ENCODE measurements at places on chromosomes 4 and X. TPM values are rescaled to one million over a fixed set of nuclear protein-coding genes. Genes with fewer than 3 reads are reported as not detected.
A peak's percentile ranks its signal among the peaks of the same experiment; 100 is the strongest.

- peak; percentile 75 for DNase-seq
Measured at GRCh38 chr4:182653596-182653995, 263.6 kb downstream of the DCTD start.

- DNase-seq, result no peak
Measured at GRCh38 chrX:13955975-13956374, 73.7 kb downstream of the GEMIN8 start.

GLRB gene
- total RNA-seq, result 3.9 TPM

DNA sequence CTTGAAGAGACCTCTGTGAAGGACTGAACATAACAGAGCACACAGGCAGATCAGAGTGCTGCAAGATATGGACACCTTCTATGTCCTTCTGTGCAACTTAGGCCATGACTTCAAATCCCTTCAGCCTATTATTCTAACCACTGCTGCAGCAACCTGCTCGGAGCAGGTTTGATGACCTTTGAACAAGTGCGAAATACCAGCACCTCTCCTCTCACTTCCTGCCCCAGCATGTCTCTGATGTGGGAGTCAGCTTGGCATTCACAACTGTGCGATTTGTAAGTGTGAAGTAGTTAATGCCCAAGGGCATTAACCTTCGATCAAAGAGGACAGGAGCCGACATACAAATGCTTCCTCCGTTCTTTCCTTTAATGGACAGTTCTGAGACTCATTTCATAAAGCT lies 1.6 kb upstream of the EXOC1 start:
- no peak for DNase-seq

- no peak for DNase-seq
Measured at GRCh38 chr4:82818664-82819662, 20.4 kb upstream of the SCD5 start.

DSPP gene
- total RNA-seq, result not detected

GRCh38 chr4:162163892-162164759 lies at the start of gene FSTL5:
Gene FSTL5 (minus strand): TSS chr4:162164000. CDS start chr4:162111396, 52,604 bp downstream.
- DNase-seq, result peak; percentile 2

G3BP2 gene
- total RNA-seq, result 306 TPM

MTMR8 gene
- under 0.01 TPM for total RNA-seq

- DNase-seq, result peak; percentile 31
Measured at GRCh38 chr4:22607382-22607781, 85.4 kb upstream of the GBA3 start.

ARHGAP4 gene
- 0.28 TPM for total RNA-seq

DNA sequence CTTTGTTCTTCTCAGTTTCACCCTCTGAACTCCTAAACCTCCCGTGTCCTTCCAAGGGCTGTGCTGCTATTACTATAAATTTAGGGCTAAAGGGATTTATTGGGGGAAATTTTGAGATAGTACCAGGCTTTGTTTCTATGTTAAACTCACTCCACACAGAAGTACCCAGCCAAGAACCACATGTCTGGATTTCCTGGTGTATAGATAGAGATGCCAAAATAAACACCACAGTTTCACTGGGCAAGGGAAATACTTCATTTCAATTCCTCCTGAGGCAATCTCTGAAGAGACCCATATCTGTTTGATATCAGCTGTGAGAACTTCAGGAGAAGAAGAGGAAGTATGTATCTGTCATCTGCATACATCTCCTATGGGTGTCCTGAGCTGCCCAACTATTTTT lies 21.7 kb upstream of the CLNK start:
- peak; percentile 23 for DNase-seq

- DNase-seq, result no peak
Measured at GRCh38 chrX:106731590-106731989, 5.1 kb downstream of the RNF128 start.

- DNase-seq, result no peak
Measured at GRCh38 chrX:109831326-109831985, 98.4 kb upstream of the ACSL4 start.
